ENCODE measurements at places on chromosomes 11 and 22.

DNA sequence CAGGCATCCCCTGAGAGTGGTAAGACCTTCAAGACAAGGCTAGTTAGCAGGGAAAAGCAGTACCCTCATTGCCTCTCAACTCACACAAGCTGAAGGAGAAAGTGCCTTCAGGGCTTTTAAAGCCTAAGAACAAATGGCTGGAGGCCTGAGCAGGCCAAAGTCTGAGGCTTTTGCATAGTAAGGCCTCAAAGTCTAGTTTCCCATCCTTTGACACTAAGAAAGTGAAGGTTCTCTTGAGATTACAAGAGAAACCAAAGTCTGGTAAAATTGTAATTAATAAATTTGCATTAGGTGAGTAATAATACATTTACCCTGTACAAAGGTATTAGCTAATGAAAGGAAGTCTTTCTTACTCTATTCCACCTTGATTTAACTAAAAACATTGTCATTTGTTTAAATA lies 47.0 kb upstream of the CCDC89 start:
- no peak for DNase-seq

DNA sequence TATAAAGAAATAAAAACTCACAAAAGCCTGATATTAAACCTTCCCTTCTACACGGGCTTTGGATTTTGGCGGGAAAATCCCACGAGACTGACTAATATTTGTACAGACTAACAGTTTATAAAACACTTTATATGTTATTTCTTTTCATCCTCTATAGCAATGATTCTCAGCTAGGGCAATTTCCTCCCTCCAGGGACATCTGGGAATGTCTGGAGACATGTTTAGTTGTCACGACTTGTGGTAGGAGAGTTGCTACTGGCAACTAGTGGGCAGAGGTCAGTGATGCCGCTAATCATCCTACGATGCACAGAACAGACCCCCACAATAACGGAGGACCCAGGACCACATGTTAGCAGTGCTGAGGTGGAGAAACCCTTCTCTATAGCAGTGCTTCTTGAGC lies 304.8 kb upstream of the PITPNB start:
- DNase-seq, result peak; percentile 30

DNA sequence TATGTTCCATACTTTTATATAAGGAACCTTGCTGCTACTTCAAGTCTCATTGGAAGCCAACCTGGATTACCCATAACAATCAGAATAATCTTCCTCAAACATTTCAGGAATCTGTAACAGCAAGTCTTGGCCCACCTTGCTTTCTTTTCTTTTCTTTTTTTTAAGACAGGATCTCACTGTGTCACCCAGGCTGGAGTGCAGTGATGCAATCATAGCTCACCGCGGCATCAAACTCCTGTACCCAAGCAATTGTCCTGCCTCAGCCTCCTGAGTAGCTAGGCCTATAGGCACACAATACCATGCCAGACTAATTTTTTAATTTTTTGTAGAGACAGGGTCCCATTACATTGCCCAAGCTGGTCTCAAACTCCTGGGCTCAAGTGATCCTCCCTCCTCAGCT lies 29.3 kb upstream of the PRDM10 start:
- DNase-seq, result no peak

DNA sequence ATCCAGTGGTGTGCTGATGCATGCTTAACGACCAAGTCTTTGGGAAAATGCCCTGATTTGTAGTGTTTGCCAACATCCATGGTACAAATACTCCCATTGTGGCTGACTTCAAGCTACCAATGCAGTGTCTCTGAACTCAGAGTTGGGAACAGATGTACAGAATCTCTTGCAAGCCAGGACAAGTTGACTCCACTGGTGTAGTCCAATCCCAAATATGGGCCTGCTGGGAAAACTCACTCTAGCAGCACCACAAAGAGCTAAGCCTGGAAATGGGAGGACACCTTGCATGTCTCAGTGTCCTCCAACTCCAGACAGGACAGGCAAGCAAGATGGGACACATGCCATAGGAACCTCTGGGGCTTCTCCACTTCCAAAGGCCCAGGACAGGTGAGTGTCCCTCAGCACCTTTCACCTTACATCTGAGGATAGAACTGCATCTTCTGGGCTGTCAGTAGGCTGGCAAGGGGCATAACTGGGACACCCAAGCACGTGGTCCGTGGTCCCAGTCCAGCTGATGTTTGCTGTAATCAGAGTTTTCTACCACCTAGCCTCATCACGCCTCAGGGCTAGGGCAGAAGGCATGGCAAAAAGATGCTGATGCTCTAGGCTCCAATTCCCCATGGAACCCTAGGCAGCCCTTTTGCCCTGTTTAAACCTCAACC lies 6.5 kb downstream of the LMO1 start:
- no peak for DNase-seq

DNA sequence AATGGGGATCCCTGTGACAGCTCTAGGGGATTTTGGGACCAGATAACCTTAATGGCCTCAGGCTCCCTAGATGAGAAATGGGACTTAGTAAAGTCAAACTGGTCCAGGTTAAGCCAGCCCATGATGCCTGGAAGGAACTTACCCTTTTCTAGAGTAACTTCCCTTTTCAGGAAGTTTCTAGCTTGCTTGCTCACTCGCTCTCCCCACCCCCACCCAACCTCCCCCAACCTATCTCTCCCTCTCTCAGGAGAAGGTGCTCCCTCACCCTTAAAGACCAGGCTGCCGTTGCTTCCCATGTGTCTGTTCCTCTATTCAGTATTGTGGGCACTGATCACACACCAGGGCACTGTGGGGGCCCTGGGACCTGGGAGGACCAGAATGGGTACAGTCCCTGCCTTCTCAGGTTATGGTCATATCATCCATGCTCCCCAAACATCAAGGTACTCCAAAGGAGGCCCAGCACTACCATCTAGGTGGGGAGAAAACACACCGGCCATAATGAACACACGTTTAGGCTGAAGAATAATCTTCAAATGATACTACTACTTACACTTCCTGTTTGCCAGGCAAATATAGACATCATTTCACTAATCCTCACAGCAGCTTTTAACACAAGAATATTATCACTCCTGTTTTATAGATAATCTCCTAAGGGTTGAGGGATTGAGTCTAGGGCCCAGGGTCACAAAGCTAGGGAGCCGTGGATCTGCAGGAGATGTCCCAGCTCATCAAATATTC lies 18.2 kb downstream of the KCNQ1OT1 start:
- no peak for DNase-seq

DNA sequence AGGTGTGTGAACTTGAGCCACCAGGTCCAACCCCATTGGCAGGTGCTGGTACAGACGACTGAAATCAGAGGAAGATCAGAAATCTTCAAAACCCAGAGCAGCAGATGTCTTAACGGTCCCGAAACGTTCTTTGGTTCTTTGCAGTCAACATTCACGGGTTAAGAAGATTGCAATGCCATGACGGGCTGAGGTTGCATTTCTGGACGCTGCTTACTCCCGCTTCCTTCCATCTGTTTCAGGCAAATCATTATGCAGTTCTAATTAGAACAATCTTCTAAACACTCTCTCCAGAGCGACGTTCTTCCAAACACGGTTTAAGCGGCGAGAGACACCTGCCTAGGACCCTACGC lies 492 bp upstream of the LUZP2 start:
- no peak for DNase-seq

DNA sequence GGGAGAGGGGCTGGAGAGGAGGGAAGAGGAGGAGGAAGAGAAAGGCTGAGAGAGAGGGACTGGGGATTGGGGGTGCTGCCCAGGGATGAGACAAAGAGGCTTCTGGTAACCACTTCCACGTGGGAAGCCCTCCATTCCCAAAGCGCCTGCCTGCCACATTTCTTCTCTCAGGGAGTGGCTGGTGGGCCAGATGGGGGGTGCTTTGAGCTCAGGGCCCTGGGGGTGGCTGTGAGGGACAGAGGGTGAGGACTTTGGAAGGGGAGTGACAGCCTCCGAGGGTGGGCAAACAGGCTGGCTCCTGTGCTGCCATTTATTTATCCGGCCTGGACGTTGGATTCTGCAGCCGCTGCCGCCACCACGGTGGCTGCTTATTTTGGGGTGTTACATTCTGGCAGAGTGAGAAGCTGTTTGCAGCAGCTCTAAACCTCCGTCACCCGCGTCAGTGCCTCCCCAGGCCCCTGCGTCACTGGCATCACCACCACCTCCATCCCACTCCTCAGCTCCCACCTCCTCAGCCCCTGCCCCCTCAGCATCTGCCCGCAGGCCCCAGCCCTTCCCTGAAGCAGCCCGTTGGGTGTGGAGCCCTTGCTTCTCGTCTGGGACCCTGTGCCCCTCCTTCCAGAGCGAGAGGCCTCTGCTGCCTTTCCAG lies 1.6 kb downstream of the RTN4RL2 start:
- DNase-seq, result no peak

DNA sequence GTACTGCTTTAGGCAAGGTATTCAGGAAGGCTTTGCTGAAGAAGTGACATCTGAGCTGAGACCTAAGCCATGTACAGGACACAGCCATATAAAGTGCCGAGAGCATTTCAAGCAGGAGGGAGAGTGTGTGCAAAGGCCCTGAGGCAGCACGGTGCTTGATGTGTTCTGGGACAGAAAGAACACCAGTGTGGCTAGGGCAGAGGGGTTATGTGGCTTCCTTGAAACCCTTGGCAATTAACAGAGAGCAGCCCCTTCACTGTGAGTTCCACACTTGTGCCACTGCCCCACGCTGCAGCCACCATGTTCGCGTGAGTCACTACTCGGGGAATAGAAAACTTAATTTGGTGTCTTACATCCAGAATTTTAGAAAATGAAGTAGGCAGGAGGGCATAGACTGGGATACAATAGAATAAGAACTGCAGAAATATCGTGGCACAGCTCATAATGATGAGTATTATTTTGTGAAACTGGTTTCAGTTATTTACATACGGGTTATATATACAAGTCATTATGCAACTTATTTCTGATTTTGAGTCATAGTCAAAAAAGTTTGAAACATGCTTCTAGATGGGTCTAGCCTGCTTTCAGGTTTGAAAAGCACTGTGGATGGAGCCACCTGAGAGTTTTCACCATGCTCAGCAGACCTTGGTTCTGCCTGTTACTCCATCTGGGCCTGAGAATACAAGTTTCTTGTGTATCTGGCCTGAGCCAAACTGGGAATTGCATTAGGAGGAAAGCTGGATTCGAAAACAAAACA lies 11.8 kb downstream of the IL10RA start:
- no peak for DNase-seq

- no peak for DNase-seq
Measured at GRCh38 chr11:86156397-86156955, 87.6 kb upstream of the PICALM start.

DNA sequence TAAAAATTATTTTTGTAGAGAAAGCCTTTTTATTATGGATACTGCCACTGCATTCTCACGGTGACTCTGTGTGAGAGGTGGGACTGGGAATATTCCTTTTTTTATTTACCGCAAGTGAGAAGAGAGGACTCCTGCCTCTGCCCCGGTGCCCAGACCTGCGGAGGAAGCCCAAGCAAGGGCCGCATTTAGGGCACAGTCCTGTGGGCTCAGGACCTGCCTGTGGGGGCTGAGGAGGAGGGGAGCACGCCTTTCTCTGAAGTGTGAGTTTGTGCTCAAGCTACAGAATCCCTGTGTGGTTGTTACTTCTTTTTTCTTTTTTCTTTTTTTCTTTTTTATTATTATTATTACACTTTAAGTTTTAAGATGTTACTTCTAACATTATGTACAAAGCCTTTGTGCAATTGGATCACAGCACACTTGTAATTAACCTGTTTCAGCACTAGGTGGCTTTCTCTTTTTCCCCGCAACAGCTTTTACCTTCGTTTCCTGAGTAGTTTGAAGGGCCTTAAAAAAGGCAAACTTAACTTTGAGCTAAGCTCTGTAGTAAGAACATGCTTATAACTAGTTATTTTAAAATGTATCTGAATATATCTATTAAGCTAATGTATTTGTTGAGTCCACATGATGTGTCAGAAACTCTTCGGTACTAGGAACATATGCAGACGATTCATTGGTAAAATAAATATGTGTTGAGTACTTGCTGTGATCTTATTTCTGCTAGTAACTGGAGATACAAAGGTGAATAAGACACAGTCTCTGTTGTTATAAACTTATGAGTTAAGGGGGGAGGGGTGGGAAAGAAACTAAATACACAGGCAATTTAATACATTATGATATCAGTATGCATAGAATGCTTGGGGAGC lies 18.3 kb downstream of the AMOTL1 start:
- DNase-seq, result peak; percentile 66

DNA sequence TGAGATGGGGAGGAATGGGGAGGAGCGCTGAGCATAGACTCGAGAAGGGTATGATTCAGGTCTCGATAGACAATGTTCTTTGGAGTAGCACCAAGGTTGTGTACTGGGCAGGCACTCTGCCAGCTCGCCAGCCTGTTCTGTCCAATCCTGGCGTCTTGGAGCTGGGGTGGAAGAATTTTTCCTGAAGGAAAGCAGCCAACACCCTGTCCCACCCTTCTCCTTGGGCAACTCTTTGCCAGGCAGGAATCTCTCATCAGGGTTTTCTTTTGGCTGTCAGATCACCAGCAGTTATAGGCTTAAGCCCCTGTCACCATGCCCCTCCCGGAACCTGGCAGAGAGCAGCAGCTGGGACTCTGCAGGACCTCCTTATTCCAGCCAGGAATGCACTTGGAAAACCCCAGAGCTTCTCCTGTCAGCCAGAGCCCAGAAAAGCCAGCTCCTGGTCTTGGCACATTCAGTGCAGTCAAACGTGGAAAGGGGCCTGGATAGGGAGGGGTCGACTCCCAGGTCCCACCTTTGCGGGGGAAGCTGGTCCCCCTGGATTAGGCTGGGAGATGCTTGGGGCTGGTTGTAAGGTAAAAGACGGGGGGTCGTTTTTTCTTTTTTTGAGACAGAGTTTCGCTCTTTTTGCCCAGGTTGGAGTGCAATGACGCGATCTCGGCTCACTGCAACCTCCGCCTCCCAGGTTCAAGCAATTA lies 14.4 kb upstream of the SPTBN2 start:
- DNase-seq, result no peak

GRCh38 chr11:80844110-80844819 lies 1403.4 kb upstream of the TENM4 start:
- DNase-seq, result no peak

DNA sequence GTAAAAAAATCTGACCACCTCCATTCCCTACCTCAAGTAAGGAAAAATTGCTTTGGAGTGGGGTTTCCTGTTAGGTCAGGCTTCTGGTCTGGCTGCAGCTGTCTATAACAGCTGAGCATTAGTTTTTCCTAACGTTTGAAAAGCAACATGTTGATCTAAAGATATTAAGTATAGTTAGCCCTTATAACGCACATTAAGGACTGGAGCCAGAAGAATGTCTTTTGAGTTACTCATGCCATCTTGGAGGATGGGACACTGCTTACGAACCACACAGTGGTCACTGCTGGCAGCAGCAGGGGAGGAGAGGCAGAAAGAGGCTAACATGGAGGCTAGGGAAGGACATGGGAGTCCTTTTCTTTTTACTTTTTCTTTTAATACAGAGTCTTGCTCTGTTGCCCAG lies 44.1 kb upstream of the GDPD4 start:
- DNase-seq, result no peak

DNA sequence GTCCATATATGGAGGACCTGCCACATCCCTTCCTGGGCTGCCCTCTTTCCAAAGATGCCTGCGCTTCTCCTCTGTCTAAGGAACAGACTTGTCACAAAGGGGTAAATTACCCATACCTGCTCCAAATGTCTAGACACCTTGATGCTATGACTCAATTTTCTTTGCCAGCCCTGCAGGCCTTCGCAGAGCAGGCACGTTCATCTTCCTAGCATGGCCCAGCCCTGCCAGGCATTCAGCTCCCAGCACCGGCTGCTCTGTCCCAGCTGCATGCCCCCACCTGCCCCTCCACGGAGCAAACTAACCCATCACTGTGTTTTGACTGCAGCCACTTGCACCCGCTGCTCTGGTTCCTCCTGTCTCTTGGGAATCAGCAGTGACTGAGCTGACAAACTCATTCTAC lies 526.1 kb downstream of the MIAT start:
- no peak for DNase-seq

GRCh38 chr11:90288212-90288821 lies 65.5 kb upstream of the CHORDC1 start:
- DNase-seq, result peak; percentile 60

GRCh38 chr22:21904250-21904789 lies 36.9 kb upstream of the MAPK1 start:
- DNase-seq, result no peak

Data from eye (tissue), 1 donor.